ENCODE measurements at places on chromosomes 16 and 17. TPM values are rescaled to one million over a fixed set of nuclear protein-coding genes. Genes with fewer than 3 reads are reported as not detected.
A peak's percentile ranks its signal among the peaks of the same experiment; 100 is the strongest.

DNA sequence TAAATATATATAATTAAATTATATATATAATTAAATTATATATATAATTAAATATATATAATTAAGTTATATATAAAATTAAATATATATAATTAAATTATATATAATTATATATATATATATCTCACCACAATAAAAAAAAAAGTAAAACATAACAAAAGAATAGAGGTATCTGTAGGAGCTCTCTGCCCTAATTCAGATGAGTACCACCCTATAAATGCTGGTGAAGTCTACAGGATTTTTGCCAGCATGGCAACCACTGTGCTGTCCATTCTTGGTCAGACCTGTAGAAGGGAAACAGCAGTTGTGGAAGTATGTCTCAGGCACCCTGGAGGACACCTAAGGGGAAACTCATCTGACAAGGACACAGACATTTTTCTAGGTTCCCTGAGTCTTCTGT, 259.7 kb downstream of the PRKCA start:
- H3K36me3 ChIP-seq, result no peaks in the 10 kb centered on the region
- peaks cover 13% of the 10 kb centered on the region for H3K4me1 ChIP-seq
- no peaks in the 10 kb centered on the region for H3K27me3 ChIP-seq
- DNase-seq, result no peak
- H3K4me3 ChIP-seq, result no peak overlapping the region
- no peak overlapping the region for H3K27ac ChIP-seq

GRCh38 chr16:17166095-17166494, 304.7 kb downstream of the XYLT1 start:
- H3K4me3 ChIP-seq, result no peak overlapping the region
- H3K4me1 ChIP-seq, result no peaks in the 10 kb centered on the region
- H3K36me3 ChIP-seq, result no peaks in the 10 kb centered on the region
- H3K27me3 ChIP-seq, result no peaks in the 10 kb centered on the region

DNA sequence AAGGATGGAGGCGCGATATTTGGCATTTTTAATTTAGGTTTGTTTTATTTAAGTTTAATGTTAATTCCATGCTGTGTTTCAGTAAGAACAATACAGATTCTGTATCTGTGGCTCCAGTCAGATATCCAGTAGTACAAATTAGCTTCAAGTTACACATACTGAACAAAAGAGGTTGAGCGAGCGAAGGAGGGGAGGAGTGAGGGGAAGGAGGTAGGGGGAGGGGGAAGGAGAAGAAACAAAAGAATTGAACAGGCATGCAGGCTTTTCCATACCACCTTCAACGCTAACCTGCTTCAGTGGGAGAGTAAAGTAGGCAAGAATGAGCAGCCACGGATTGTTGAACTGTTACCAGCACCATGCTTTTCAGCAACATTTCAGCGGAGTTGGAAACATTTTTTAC, 55.5 kb downstream of the YWHAE start:
- H3K36me3 ChIP-seq, result peaks cover 37% of the 10 kb centered on the region
- no peak overlapping the region for H3K4me3 ChIP-seq
- DNase-seq, result no peak

GRCh38 chr17:12790249-12791106, 1.2 kb downstream of the ARHGAP44 start:
- no peaks in the 10 kb centered on the region for H3K4me1 ChIP-seq
- peaks cover 7% of the 10 kb centered on the region for H3K27me3 ChIP-seq
- H3K36me3 ChIP-seq, result no peaks in the 10 kb centered on the region
- H3K27ac ChIP-seq, result no peak overlapping the region
- DNase-seq, result no peak
- H3K4me3 ChIP-seq, result no peak overlapping the region

GRCh38 chr17:82751171-82751570, 694 bp upstream of the TBCD start:
- H3K36me3 ChIP-seq, result no peaks in the 10 kb centered on the region
- peak overlapping the region; percentile 69 for H3K4me3 ChIP-seq
- H3K4me1 ChIP-seq, result peaks cover 5% of the 10 kb centered on the region
- H3K27ac ChIP-seq, result no peak overlapping the region
- DNase-seq, result no peak
- H3K27me3 ChIP-seq, result no peaks in the 10 kb centered on the region

- H3K27me3 ChIP-seq, result no peaks in the 10 kb centered on the region
- H3K4me1 ChIP-seq, result peaks cover 35% of the 10 kb centered on the region
- peak overlapping the region; percentile 93 for H3K27ac ChIP-seq
- DNase-seq, result peak; percentile 81
Observed at GRCh38 chr16:84741340-84741830, 41.6 kb downstream of the USP10 start.

- peaks cover 10% of the 10 kb centered on the region for H3K4me1 ChIP-seq
- peak overlapping the region; percentile 35 for H3K27ac ChIP-seq
- H3K27me3 ChIP-seq, result no peaks in the 10 kb centered on the region
- DNase-seq, result peak; percentile 55
Observed at GRCh38 chr17:49316258-49316570, 45.8 kb downstream of the ZNF652 start.

DNA sequence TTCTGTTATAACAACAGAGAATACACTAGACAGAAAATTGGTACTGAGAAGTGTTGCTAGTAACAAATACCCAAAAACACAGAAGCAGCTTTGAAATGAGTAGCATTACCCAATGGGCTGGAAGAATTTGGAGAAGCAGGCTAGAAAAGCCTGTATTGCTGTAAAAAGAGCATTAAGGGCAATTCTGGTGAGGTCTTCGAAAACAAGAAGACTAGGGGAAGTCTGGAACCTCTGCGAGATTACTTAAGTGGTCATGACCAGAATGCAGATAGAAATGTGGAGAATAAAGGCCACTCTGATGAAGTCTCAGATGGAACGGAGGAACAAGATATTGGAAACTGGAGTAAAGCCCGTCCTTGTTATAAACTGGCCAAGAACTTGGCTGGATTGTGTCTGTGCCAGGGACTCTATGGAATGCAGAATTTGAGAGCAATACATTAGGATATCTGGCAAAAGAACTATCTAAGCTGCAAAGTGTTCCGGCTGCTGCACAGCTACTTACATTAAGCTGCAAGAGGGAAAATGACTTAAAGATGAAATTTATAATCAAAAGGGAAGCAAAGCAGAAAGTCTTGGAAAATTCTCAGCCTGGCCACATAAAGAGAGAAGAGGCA, 44.9 kb upstream of the PEMT start:
- no peak overlapping the region for H3K4me3 ChIP-seq
- no peaks in the 10 kb centered on the region for H3K4me1 ChIP-seq
- peaks cover 7% of the 10 kb centered on the region for H3K27me3 ChIP-seq
- H3K36me3 ChIP-seq, result no peaks in the 10 kb centered on the region
- DNase-seq, result no peak

DNA sequence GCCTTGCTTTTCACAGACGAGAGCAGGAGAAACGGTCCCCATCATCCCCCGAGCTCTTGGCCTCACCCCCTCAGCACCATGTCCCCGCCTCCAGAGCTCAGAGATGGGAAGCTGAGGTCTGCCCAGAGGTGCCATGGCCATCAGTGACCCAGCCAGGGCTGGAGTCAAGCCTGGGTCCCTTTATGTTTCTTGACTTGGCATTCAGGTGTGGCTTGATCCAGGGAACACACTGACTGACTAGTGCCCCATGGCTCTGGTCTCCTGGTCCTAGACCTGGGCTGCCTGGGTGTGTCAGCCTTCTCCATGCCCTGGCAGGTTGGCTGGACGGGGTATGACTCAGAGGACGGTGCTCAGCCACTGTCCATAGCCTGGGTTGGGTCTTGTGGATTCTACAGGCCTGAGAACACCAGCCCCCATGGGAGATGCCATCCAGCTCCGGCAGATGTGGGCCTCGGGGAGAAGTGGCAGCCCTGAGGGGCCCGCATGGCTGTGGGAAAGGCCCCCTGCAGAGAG, 54.2 kb downstream of the ZFPM1 start:
- no peaks in the 10 kb centered on the region for H3K27me3 ChIP-seq
- no peaks in the 10 kb centered on the region for H3K4me1 ChIP-seq
- DNase-seq, result no peak
- no peak overlapping the region for H3K27ac ChIP-seq

GRCh38 chr16:89478576-89479221, 11.7 kb downstream of the ANKRD11 start:
- peak overlapping the region; percentile 43 for H3K27ac ChIP-seq
- peaks cover 54% of the 10 kb centered on the region for H3K4me1 ChIP-seq
- no peaks in the 10 kb centered on the region for H3K27me3 ChIP-seq
- peak overlapping the region; percentile 12 for H3K4me3 ChIP-seq
- peak; percentile 77 for DNase-seq

The ASPHD1 gene
- total RNA-seq, result 18.7 TPM

The CD300A gene
- total RNA-seq, result not detected

The SPN gene
- not detected for total RNA-seq

The MEFV gene
- not detected for total RNA-seq

The PITPNM3 gene
- 13.7 TPM for total RNA-seq

The FBXO31 gene
- 46.8 TPM for total RNA-seq

Data from GM23248 (cell line).